ENCODE measurements at places on chromosomes 7 and 10. TPM values are rescaled to one million over a fixed set of nuclear protein-coding genes. Genes with fewer than 3 reads are reported as not detected.

Gene SFRP4
- polyA plus RNA-seq: not detected

Gene C10orf67
- not detected for polyA plus RNA-seq

Gene GHRHR
- not detected for polyA plus RNA-seq

- no peak for DNase-seq
Measured at GRCh38 chr7:134920026-134920753, 66.1 kb upstream of the AGBL3 start.
